ENCODE measurements at places on chromosomes 6 and 20. TPM values are rescaled to one million over a fixed set of nuclear protein-coding genes. Genes with fewer than 3 reads are reported as not detected.

Gene SFTA2
- not detected for total RNA-seq

Gene POU5F1
- not detected for total RNA-seq

Gene TCF21
- total RNA-seq: 1.9 TPM

Gene RIPPLY2
- total RNA-seq: 0.87 TPM

Gene CCN5
- total RNA-seq: 1.5 TPM

Gene KHDC1L
- not detected for total RNA-seq

Gene PHACTR1
- 1.4 TPM for total RNA-seq

Gene SUMO4
- total RNA-seq: 1.00 TPM

Gene SLC25A27
- total RNA-seq: 7.9 TPM

Gene RBM38
- total RNA-seq: 6.2 TPM

Gene ABHD16B
- total RNA-seq: not detected

Gene RBPJL
- total RNA-seq: not detected

Gene DEFB124
- not detected for total RNA-seq

Gene MMP24
- 0.11 TPM for total RNA-seq

Gene IRAK1BP1
- 5.4 TPM for total RNA-seq

Gene LSM14B
- 54.5 TPM for total RNA-seq

Gene SLC22A16
- total RNA-seq: not detected

Gene HLA-E
- 211 TPM for total RNA-seq

Gene CDC25B
- 18.9 TPM for total RNA-seq

Gene SCRT2
- not detected for total RNA-seq

Gene UST
- 27.1 TPM for total RNA-seq

Gene CFAP61
- 0.22 TPM for total RNA-seq

Gene SYCP2L
- total RNA-seq: not detected

Gene CALHM4
- total RNA-seq: not detected

Gene MLIP
- not detected for total RNA-seq

Gene TMC2
- not detected for total RNA-seq

Gene C6orf15
- not detected for total RNA-seq

Gene SLC26A8
- total RNA-seq: not detected

Gene STMND1
- total RNA-seq: not detected

Gene EYS
- total RNA-seq: not detected

Gene ATAT1
- 3.4 TPM for total RNA-seq

Gene ADGRF5
- total RNA-seq: under 0.01 TPM

Gene BTN1A1
- not detected for total RNA-seq

Gene TGM3
- total RNA-seq: not detected

Gene RCAN2
- 1.5 TPM for total RNA-seq

Gene DOK5
- total RNA-seq: 14.6 TPM

Gene FOXA2
- 1.00 TPM for total RNA-seq

Gene CPNE5
- total RNA-seq: under 0.01 TPM

Gene TTK
- 55.2 TPM for total RNA-seq

Gene CST9
- not detected for total RNA-seq

Gene ZBTB46
- 16.7 TPM for total RNA-seq

Gene DYNLT2
- total RNA-seq: 1.5 TPM

Gene FAM209B
- total RNA-seq: not detected

Gene ZNF512B
- total RNA-seq: 7.6 TPM

Gene PPP1R16B
- total RNA-seq: 5.3 TPM

Gene FAM229B
- 23.1 TPM for total RNA-seq

Gene BPIFB4
- total RNA-seq: not detected

Gene CASP8AP2
- 15.6 TPM for total RNA-seq

Gene XKR7
- not detected for total RNA-seq

Gene POM121L2
- total RNA-seq: not detected

Gene CFB
- 5.6 TPM for total RNA-seq

Gene OCSTAMP
- not detected for total RNA-seq

Gene CCN6
- not detected for total RNA-seq

Gene ISM1
- 0.33 TPM for total RNA-seq

Gene TRIM10
- total RNA-seq: not detected

Gene ADTRP
- total RNA-seq: 6.9 TPM
